ENCODE measurements at places on chromosomes 2 and 18. TPM values are rescaled to one million over a fixed set of nuclear protein-coding genes. Genes with fewer than 3 reads are reported as not detected.

DNA sequence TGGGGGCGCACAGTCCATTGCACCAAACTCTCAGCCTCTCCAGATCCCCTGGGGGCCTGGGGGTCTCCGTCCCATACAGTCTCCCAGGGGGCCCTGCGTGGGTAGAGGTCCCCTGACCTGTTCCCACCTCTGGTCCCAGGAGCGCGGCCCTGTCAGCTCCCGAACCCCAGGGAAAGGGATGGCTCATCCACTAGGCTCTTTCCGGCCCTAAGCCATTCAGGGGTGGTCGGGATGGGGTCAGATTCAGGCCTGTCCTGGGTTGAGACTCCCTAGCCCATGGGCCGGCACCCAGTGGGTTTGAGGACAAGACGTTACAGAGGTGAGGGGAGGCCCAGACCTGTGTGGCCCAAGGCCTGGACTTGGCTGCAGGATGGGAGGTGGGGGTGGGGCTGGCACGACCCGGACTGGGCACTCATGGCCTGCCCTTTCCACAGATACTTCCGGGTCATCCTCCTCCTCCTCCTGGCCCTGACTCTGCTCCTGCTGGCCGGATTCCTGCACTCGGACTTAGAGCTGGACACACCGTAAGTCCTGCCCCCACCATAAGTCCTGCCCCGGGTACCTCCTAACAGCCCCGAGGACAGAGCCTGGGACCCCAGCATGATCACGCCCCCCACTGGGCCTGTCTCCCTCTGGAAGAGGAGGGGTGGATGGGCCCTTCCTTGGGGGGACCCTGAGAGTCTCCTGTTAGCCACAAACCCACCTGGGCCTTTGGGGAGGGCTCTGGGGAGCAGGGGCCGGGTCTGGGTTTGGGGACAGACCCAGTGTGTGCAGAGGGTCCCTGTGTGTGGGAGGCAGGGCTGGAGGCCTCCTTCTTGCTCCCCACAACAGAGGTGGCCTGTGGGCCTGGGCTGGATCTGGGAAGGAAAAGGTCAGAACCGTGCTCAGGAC is 10.1 kb upstream of the NEU4 start:
- no peak for DNase-seq

IL1RL2 gene
- 0.21 TPM for total RNA-seq

B3GNT7 gene
- 1.2 TPM for total RNA-seq

DNA sequence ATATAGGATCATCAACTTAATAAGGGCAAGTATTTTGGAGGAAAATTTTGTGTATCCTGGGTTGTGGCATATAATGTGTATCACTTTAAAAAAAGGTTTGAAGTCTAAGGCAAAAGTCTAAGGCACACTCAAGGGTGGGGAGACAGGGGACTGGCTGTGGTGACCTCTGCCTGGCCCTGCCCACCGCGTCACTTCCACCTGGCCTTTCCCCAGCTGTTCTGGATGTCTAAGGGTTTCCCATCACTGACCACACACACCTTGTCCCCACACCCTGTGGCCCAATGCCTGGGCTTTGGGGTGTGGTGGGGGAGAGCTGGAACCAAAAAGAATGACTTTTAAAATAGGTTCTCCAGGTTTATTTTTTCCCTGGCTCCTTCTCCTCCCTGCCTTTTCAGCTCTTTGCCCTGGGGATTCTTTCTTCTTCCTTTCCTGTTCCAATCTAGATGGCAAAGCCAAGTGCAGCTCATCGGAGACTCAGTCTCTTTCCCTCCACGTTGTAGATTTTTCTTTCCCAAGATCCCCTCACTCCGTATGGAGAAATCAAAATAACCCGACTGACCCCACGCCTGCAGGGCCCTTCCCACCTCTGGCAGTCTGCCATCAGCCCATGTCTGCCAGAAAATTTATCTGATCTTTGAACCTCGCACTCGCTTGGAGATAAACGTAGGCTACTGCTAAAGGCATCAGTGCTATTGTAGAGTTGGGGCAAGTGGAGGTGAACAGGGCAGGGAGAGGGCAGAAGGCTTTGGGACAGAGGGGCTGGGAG is 257.2 kb downstream of the DYSF start:
- no peak for DNase-seq

NYAP2 gene
- total RNA-seq = not detected

All from endothelial cell of umbilical vein (primary cell).